ENCODE measurements at places on chromosomes 6 and 20.

DNA sequence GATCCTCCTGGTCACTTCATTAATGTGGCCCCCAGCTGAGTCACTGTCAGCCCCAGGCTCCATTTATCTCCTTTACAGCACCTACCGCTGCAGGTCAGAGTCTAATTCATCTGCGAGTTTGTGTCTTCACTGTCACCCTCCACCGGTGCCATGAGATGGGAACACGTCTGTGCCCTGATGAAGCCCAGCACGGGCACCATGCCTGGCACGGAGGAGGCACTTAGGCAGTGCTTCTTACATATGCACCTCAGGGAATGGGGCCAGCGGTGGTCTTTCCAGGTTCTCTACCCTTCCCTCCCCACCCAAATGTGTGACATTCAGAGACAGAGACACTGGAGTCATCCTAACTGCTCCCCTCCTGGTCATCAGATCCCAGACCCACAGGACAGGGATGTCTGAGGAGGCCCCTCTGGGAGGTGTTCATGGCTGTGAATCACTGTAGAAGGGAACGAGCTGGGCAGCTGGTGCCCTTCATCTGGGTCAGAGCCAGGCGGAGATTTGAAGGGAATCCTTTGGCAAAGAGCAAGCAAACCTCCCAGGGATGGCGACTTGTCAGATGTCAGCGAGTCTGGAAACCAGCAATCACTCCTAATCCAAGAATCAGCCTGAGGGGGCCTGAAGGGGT, 364.6 kb downstream of the PREX1 start:
- DNase-seq = no peak

GRCh38 chr20:22700367-22700766, 116.0 kb upstream of the FOXA2 start:
- DNase-seq = no peak

DNA sequence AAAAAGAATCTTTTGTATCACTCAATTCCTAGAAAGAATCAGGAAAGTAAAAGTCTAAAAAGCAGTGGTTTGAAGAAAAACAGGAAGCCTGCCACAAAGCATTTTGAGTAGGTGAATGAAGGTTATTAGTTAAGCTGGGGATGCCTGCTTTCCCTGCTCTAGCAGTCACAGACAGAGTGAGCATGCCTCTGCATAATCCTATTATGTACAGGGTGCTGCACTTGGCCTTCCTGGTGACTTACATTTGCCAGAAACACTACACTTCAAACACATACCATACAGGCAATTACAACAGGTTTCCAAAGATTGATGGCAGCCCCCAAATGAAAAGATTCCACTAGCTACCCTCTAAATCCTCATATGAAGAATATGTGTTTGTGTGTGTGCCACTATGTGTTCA, 130.8 kb downstream of the TPBG start:
- peak; percentile 27 for DNase-seq

DNA sequence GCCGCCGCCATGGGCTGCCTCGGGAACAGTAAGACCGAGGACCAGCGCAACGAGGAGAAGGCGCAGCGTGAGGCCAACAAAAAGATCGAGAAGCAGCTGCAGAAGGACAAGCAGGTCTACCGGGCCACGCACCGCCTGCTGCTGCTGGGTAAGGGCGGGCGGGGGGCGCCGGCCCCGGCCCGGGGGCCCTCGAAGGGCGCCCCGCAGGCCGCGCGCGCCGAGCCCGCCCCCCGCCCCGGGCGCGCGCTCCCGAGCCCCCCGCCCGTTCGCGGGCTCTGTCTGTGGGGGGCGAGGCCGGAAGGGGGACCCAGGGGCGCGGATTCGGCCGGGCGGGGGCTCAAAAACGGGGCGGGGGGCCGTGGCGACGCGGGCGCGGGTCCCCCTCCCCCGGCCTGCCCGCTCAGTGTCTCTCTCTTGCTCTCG, 39.2 kb downstream of the GNAS start:
- peak; percentile 50 for DNase-seq

GRCh38 chr6:100504786-100505737, 40.3 kb upstream of the SIM1 start:
- no peak for DNase-seq

- DNase-seq = no peak
Measured at GRCh38 chr6:75550544-75551167, 51.0 kb upstream of the SENP6 start.

DNA sequence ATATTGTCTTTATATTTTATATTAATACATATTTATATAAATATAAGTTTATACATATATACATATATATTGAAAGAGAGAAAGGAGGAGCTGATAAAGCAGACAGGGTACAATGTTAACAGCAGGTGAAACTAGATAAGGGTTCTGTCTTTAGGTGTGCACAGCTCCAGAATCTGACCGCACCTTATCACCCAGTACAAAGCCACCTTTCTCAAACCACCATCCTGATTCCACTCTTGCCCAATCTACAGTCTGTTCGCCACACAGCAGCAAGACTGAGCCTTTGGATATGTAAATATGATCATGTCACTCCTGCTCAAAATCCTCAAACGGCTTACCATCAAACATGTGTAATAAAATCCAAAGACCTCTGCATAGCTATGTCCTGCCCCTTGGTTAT, 34.7 kb upstream of the ASCC3 start:
- no peak for DNase-seq

- DNase-seq = no peak
Measured at GRCh38 chr6:156638581-156638980, 138.6 kb upstream of the ARID1B start.

- DNase-seq = no peak
Measured at GRCh38 chr6:44561832-44562665, 174.5 kb downstream of the CDC5L start.

DNA sequence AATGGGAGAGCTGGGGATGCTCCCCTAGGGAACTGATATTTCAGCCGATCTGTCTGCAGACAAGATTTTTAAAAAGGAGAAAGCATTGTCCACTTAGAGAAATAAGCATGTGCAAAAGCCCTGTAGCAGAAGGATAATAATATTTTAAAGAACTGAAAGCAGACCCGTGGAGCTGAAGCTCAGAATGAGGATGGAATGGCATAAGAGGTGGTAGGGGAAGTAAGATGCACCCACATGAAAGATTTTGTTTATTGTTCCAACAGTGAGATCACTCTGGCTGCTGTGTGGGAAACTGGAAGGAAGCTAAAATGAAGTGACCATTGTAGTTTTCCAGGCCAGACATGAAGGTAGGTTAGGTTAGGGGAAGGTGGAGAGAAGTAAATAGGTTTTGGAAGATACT, 266.4 kb upstream of the PRDM1 start:
- no peak for DNase-seq

DNA sequence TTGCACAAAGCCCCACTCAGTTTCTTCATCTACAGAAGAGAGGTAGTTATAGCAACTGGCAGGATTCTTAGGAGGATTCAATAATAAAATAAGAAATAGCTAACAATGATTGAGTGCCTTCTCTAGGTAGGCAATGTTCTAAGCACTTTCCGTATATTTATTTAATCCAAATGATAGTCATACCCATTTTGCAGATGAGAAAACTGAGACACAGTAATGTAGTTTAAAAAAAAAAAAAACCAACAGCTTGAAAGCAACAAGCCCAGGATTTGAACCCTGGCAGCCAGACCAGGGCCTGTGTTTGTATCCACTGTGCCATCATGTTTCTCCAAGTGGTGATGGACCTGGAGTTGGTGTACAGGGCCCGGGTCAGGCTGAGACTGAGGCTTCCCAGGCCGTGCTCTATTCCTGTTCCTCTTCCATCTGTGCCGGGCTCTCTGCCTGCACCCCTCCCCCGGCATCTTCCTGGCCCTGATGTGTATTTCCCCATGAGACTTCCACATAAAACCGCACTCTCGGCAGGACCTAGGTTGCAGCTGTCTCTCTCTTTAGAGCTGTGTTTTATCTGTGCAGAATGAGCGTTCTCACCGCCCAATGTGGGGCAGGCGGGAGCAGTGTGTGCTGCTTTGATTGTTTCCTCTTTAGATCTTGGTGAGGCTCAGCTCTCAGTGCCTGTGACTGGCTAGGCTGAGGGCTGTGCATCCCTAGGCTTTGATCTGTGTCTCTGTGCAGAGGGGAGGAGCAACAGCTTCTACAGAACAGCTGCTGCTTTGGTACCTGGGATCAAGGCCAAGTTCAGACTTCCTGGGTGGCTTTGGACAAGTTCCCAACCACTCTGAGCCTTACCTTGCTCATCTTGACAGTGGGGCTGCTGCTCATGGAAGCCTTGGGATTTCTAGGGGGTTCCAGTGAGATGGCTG, 49.5 kb downstream of the TOX2 start:
- peak; percentile 28 for DNase-seq

DNA sequence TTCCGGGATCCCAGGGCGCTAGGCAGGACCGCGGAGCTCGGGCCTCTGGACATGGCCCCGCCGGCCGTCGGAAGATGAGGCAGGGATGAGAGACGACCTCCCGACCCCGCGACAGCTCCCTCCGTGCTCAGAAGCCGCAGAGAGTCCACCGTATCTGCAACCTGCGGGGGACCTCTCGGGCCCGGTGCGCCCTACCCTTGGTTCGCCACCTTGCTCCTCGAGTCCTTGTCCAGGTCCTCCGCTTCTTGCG, 301 bp downstream of the PPP1R3D start:
- peak; percentile 17 for DNase-seq

DNA sequence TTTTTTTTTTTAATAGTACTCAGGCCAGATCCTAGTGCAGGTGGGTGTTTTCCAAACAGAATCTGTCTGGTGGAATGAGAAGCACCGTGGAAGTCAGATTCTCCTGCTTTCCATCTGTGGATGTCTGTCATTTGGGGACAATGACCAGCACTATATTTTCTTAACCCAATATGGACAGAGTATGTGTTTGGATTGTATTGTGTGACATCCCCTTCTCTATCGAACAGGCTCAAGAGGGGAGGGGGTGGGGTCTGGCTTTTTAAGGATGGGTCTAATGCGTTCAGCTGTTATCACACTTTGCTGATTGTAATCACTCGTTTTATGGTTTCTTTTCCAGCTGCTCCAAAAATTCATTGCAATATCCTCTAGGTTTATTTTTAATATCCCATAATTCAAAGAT, 197.5 kb upstream of the CEP162 start:
- no peak for DNase-seq

GRCh38 chr6:3517350-3517749, 60.5 kb upstream of the SLC22A23 start:
- no peak for DNase-seq

- no peak for DNase-seq
Measured at GRCh38 chr6:148765898-148766808, 19.3 kb downstream of the UST start.

DNA sequence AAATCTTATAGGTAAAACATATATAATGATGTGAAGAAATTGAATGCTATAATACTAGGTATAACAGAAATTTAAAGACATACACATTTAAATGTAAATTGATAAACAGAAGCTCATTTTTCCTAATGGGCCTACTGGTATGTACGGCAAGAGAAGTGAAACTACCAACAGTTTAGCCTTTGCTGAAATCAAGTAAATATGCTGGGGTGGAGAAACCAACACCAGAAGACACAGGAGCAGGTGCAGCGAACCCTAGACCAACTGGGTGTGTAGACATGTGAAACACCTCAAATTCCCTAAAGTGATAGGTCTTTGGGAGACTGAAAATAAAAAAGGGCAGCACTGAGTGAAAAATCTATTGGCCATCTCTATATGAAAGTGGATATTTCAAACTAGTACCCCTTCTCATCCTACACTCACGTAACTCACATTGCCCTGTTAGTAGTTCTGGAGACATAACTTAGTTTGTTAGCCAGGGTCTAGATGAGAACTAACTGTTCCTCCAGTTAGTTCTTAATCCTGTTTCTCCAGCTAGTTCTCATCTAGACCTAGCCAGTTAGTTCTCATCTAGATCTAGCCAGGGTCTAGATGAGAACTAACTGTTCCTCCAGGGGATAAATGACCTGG, 53.1 kb downstream of the SLC35D3 start:
- DNase-seq = no peak

- no peak for DNase-seq
Measured at GRCh38 chr20:17896193-17896723, 72.3 kb downstream of the SNX5 start.

DNA sequence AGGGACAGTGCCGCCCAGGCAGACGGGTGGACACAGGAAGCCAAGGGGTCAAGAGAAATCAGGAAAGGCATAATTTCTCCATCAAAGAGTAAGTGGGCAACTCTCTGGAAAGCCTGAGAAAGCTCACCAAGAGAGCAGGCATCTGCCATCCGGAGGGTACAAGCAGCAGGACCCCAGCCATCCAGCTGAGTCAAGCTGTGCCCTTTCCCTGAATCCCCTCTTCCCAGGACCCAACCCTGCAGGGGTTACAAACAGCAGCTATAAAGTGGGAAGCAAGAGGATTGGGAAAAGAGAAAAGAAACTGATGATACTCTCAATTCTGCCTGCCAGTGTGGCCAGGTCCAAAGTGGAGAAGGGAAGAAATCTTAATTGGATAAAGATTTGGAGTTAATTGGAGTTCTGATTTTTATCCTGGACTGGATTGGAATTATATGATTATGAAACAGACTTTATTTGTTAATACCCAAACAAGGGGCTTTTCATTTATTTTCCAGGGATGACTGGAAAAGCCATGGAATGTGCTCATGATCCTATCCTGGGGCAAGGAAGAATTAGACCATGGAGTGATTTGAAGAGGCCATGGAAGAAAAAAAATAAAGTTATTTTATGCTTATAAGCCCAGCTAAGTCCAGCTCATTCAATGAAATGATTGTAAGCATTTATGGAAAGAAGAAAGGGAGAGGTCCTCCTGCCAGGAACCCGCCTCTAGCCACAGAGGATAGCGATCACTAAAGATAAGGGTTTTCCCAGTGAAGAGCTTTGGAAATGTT, 34.9 kb downstream of the NHLRC1 start:
- DNase-seq = no peak

DNA sequence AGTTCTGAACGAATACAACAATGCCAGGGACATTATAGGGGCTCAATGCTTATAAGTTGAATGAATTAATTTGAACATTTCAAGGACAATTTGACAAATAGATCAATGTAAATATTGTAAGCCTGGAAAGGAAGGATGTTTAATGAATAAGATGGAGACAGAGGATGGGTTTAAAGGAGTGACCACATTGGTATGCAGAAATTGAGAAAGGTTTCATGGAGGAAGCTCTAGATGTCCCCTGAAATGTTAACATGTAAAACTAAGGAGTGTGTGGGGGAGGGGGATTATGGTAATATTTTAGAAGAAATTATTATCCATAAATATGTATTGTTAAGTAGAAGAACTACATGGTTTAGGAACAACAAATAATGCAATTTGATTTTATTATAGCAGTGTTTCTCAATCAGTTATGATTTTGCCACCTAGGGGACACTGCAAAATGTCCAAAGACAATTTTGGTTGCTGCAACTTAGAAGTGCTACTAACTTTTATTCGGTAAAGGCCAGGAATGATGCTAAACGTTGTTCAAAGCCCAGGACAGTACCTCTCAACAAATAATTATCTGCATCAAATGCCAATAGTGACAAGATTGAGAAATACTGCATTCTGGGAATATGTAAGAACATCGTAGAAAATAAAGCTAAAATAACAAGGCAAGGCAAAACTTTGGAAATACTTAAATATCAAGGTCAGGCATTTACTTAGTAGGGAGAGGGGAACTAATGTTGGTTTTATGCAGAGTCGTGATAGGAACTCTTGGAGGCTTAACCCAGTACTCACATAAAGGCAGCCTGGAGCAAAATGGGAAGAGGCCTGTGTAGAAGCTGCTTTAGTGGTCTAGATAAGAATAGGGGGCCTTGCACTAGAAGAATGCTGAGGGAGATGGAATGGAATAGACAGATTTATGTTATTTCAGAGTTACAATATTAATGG, 686.9 kb upstream of the CITED2 start:
- DNase-seq = no peak
